Renal cortex interstitium (tissue), 15 donors: ENCODE measurements at places on chromosomes 7 and 10. TPM values are rescaled to one million over a fixed set of nuclear protein-coding genes. Genes with fewer than 3 reads are reported as not detected.

GTF2IRD1 gene
- 55.1 TPM for polyA plus RNA-seq

GRID2IP gene
- polyA plus RNA-seq, result 0.72 TPM

GRCh38 chr7:106069471-106070200 is 42.5 kb downstream of the SYPL1 start:
- DNase-seq, result no peak

- no peak for DNase-seq
These were observed 175.3 kb downstream of the JAZF1 start for GRCh38 chr7:28005075-28005846.
